Fibroblast of mammary gland (primary cell): ENCODE measurements at places on chromosomes 2 and 18.

DNA sequence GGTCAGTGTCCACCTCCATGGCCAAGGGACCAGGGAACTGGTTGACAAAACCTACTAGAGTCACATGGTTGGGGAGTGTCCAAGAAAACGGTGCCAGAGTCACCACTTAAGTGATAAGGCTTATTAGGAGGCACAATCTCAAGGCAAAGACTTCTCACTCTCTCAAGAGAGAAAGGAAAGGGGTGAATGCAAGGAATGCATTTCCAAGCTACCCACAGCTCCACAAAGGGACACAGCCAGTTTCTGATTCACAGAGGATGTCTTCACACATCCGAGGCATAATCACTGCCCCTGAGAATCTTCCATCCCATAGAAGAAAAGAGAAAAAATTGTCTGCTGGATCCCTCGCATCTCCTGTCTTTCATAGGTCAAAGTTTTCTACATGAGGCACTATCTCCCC, 269.3 kb downstream of the TNS1 start:
- no peak for DNase-seq

DNA sequence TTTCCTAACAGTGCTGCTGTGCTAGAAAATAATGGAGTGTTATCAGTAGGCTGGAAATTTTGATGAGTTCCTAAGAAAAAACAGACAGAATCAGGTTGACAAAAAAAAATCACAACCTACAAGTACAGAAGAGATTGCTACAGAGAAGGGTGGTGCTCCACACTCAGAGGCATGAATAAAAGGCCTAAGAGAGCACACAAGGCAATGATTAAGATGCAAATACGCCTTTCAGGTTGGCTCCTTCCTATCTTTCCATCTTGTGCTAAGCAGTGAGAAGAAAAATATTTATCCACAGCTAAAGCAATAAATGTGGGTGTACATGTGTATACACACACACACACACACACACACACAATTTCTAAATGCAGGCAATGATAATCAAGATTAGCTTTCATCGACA, 130.6 kb upstream of the UBE2E3 start:
- no peak for DNase-seq

GRCh38 chr18:45764000-45764686, 40.2 kb downstream of the SLC14A1 start:
- peak; percentile 76 for DNase-seq

DNA sequence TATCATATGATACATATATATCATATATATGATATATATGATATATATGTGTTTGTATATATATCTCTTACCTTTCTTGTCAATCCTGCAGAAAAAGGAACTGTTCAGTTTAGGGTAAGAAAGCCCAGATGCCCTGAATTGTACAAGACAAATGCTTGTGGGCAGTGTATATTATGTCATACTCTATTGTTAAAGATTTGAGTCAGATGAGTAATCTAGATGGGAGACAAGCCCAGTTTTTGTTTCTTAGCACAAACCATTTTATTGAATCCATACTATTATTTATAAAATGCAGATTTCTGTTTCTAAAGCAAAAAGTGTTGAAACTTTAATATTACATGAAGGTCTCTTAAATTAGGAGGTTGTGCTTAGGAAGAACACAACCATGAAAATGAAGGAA, 90.6 kb downstream of the VRK2 start:
- DNase-seq: peak; percentile 82

DNA sequence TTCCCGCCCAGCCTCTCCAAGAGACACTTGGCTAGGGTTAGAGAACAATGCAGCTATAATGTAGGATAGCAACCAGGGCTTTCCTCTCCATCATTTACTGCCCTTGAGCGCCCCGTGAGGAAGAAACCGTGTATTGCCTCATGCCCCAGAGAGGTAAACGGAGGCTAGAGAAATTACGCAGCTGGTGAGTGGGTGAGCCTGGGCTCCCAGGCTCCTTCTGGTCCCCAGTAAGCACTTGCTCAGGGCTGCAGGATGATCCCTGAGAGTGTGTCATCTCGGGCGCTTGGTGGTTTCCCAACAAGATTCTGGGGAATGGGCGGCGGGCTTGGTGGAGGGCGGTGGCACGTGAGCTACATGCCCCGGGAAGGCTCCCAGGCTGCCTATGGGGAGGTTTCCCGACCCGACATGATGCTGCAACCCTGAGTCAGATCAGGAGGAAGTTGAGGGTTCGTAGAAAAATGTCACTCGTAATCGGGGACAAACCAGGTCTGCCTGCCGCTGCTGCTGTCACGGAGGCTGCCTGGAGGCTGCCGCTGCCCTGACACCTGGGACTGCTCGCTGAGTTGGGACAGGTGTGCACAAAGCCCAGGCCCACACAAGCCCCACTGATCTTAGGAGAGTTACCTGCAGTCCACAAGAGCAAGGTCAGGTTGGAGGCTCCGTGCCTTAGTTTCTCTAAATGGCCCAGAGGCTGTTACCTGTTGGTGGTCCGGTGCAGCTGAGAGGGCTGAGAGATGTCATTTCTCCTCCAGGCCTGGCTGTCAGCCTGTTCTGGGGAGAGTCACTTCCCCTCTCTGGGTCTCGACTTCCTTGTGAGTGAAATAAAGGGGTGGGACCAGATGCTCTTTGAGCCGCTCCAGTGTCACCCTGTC, at the start of gene GPR55:
GPR55 (minus strand) TSS at position 773 of the 872 bp plus-strand sequence. CDS start 14,280 bp downstream, outside the sequence.
- DNase-seq: no peak

GRCh38 chr2:61434314-61434713, 36.6 kb downstream of the USP34 start:
- DNase-seq: peak; percentile 23

DNA sequence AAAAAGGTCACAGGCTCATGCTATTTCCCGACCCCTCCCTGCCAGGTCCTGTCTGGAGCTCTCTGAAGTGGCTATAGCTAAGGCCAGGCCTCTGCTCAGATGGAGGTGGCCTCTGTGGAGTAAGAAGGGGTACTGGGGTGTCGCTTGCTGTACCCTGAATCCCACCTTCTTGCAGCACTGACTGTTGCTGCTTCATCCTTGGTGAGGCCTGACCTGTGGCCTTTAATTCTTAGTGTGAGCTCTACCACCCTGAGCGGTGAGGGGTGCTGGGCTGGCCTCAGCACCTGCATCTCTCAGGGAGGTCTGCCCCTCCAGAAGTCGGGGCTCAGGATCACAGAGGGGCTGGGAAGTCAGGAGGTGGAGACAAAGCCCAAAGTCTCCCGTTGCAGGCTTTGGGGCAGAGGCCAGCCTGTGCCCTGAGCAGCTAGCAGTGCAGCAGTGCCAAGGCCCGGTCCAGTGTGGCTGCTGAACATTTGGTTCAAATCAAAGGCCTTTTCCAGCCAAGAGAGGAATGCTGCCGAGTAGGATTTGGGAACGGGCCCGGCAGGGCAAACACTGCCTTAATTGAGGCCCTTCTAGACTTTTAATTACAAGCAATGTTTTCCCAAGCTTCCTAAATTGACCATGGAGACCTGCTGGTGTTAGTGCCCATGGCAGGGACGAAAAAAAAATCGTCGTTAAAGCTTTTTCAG, 133.5 kb upstream of the HAAO start:
- DNase-seq: peak; percentile 30

GRCh38 chr2:127479866-127480743, 46.2 kb downstream of the IWS1 start:
- DNase-seq: no peak

DNA sequence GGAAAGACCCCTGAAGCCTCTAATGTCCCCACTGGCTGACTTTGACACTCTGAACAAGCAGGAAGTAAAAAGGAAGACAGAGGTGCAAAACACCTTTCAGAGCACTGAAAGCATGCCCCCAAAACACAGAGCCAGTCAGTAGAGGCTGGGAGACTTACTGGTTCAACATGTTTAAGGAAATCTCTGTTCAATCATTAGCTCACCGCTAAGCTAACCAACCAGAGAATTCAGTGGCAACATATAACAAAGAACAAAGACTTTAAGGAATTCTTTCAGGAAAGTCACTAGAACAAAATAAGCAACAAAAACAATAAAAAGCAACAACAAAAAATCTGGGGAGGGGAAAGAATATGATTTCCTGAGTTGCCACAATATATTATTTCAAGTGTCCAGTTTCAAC, 24.1 kb upstream of the RNU4ATAC start:
- DNase-seq: no peak

DNA sequence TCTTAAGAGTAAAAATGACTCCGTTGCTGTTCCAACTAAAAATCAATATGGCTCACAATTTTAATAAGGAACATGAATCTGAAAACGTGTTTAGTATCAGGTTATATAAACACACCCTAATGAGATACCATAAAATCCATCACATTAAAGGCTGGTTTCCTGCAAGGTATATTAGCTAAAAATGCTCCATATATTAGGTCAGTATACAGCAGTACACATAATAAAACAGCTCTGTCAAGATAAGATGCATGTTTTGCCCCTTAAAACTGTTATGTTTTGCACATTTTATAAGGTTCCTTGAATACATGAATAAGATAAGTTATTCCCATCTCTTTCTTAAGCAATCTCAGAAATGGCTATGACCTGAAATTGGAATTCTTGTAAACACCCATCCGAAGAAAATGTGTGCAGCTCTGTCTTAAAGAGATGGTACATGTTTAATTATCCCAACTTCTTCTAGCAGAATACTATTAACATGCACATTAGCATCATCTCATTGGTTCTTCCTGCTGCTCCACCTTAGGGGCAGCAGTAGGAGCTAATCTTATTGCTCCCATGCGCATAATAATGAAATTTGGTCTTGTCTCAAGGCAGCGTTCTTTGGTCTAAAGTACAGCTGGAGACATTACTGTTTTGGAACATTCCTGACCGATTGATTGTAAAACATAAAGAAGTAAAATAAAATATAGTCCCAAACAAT, 836.1 kb upstream of the FANCL start:
- no peak for DNase-seq

- DNase-seq: no peak
Observed at GRCh38 chr18:572091-572830, 7.9 kb upstream of the CETN1 start.

DNA sequence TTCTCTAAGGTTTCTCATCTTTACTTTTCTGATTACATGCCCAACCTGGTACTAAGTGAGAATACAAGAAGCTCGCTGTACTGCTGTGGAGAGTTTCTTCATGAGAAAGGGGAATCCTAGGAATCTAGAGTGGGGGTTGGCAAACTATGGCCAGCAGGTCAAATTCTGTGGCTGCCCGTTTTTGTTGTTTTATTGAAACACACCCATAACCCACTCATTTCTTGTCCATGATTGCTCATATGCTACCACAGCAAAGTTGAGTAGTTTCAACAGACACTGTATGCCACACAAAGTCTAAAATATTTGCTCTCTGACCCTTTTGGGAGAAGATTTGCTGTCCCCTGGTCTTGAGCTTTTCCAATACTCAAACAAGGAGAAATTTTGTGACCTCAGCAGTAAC, 58.8 kb downstream of the C2orf74 start:
- DNase-seq: peak; percentile 14

- DNase-seq: no peak
Observed at GRCh38 chr2:26711457-26712161, 19.1 kb downstream of the KCNK3 start.

- DNase-seq: no peak
Observed at GRCh38 chr2:233235977-233236376, 15.5 kb upstream of the ATG16L1 start.

GRCh38 chr18:7779211-7779610, 212.1 kb downstream of the PTPRM start:
- no peak for DNase-seq

GRCh38 chr2:8525582-8526402, 156.1 kb upstream of the ID2 start:
- peak; percentile 26 for DNase-seq

GRCh38 chr18:8341481-8342230, 267.6 kb upstream of the RAB12 start:
- peak; percentile 12 for DNase-seq

- DNase-seq: no peak
Observed at GRCh38 chr2:177680866-177681712, 288.5 kb downstream of the AGPS start.

- DNase-seq: no peak
Observed at GRCh38 chr2:138013639-138014038, 49.4 kb downstream of the HNMT start.

DNA sequence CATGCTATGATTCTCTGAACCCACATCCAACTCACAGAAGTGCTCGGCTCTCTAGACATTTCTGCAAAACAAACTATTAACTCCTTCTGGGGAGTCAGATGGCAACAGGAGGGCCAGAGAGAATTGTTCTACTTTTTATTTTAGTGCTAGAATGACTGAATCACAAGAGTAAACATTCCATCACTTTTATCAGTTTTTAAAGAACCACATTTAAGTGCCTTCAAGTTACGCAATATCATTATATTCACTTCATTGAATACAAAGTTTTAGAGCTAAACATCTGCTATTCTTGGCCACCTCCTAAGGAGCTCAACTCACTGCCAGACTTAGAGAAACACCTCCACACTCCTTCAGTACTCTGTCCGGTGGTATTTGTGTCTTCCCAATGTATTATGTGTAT, 22.4 kb downstream of the B4GALT6 start:
- DNase-seq: peak; percentile 69

- no peak for DNase-seq
Observed at GRCh38 chr18:62664414-62664813, 50.9 kb upstream of the PHLPP1 start.

DNA sequence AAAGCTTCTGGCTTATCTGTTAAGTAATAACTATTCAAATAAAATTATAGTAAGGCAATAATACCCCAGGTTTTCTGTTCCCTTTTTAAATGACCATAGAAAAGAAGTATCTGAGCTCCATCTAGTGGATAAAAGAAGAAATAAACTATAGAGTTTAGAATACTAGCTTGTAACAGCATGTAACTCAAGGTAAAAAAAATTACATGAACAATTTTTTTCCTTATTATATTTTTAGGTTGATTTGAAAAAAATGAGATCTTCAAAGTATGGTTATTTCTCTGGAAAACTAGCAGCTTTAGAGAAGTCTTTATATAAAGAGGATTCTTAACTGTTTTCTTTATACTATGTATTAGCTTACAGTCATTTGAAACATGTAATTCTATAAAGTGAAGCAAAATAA, 58.1 kb downstream of the NCKAP1 start:
- peak; percentile 54 for DNase-seq

DNA sequence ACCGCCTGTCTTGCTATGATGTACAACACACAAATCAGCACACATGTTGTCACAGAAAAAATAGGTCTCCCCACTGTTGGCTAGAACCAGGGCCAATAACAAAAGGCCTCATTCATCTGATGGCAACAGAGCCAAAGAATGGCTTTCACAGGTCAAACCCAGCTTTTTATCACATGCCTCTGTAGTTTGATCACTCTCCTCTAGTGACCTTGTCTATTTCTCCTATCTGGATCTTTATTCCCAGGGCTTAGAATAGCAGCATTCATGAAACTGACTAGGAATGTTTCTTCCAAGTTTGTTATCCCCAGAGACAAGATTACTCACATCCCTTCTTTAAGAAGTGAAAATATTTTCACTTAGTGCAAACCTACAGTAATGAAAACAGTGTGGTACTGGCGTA, 285.8 kb upstream of the GYPC start:
- peak; percentile 6 for DNase-seq

DNA sequence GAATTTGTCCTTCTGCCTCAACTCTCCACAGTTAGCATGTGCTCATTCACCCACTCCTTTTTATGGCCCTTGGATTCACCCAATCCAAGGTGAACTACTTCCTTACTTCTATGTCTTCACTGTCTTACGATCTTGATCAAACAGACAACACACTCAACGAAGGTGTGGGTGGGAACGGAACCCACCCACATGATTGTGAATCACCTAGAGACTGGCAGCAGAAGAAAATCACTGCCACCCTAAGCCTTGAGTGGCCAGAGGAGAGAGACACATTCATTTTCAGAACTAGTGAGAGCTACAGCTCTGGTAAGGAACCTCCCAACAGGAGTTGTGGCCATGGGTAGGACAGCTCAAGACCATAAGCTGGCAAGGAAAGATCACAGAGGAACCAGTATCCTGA, 194.3 kb downstream of the PLCL1 start:
- no peak for DNase-seq

GRCh38 chr2:108911807-108912628, 77.0 kb downstream of the EDAR start:
- DNase-seq: no peak
